ENCODE measurements at places on chromosomes 13 and 19.

DNA sequence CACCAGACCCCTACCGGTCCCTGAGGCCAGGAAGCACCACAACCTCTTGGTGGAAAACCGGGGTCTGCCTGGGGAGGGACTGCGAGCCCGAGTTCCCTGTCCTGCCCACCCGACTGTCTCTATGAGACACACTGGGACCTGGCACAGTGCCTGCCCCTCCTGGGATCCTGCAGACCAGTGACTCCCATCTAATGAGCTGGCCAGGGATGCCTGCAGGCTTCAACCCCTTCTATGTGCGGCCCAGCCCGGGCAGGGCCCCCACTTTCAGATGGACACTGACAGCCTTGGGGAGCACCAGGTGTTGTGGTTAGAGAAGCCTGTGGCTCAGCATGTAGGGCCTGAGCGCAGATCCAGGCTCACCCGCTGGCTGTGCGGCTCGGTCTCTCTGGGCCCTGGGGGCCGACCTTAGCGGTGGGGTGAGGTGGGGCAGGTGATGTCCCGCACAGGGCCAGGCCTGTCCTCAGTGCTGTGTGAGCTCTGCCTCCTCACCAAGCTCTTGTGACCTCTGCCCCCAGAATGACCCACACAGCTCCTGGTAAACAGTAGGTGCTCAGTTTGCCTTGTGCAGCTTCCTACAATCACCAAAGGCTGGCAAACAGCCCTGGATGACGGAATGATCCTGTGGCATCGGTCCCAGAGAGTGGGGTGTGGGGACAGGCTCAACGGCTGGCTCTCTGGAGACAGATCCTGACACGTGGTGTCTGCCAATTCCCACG lies 17.9 kb upstream of the CACTIN start:
- no peak for DNase-seq

GRCh38 chr19:33175156-33175782 lies 18.9 kb upstream of the LRP3 start:
- DNase-seq: no peak

GRCh38 chr13:99103536-99103935 lies 97.1 kb upstream of the UBAC2 start:
- DNase-seq: no peak

DNA sequence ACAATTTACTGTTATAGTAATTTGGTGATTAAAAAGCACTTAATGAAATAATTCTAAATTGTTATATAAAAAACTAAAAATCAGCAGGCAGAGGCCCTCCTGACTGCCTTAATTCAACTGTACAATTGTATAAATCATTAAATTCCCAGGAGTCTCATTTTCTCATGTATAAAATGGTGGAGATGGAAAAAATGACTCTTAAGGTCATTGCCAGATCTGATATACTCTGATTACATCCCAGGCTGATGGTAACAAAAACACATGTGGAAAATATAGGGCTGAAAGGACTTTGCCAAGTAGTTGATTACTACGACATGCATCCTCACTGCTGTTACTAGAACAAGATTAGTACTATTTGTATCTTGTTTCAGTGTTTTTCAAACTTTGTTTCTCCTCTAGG lies 1020.0 kb upstream of the SLC10A2 start:
- no peak for DNase-seq

DNA sequence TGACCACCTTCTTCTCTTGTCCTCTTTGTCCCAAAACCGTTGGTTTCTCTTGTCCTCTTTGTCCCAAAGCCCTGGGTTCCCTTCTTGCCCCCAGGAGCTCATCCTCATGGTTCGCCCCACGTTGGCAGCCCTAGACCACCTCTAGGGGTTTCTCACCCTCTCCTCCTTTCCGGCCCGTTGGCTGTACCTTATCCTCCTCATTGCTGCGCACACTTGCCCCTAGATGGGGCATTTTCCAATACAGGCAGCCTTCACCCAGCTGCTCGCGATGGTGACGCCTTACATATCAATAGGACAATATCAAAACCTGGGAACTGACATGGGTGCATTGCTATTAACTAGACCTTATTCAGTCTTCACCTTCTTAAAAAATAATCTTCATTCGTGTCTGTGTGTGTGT lies 86.5 kb downstream of the IPO5 start:
- DNase-seq: no peak

GRCh38 chr13:23868521-23868920 lies 20.7 kb downstream of the MIPEP start:
- DNase-seq: no peak

DNA sequence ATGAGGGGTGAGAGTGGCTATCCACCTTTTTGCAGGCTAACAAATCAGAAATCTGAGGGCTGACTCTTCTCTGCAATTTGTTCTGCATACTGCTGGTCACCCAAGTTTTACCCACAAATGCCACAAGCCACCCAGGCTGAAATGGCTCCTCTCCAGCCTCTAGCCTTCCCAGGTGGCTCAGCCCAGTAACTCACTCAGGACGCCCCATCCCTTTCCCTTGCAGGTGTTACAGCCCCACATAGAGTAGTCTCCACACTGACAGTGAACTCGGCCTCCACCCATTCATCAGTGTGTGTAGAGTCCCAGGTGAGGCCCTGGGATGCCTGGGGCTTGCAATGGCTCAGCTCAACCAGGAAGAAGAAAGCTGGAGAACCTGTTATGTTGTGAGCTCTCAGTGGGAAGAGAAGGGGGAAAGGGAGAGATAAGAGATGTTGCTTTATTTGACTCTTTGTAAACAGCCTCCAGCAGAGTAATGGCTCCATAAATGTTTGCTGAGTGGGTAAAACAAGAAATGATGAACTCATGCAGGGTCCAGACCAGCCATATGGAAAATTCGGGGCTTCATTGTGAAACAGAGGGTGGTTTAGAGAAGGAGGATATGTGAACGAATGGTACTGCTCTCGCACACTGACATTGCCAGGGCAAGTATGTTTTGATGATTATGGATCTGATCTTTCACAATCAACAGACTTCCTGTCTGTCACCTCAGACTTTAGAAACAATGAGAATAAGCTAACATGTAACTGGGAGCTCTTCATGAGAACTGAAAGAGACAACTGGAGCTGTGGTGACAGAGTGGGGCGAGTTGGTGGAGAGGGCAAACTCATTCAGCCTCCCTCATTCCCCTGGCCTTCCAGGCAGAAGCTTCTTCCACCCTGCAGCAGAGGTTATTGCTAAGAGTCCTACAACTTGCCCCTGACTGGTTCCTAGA lies 74.2 kb upstream of the RFC3 start:
- DNase-seq: peak; percentile 23

DNA sequence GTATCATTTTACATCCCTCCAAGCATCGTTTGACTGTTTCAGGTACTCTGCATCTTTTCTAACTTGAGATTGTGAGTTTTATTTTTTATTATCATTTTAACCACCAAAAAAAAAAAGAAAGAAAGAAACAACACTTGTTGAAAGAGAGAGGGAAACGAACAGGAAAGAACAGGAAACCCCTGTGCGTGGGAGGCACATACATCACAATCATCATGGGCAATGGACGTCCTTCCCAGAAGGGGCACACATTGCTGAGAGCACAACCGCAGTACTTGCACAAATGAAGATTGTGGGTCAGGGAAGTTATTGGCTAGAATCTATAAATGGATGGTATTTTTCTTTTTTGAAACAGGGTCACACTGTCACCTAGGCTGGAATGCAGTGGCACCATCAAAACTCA lies 1.7 kb downstream of the CLC start:
- DNase-seq: no peak

DNA sequence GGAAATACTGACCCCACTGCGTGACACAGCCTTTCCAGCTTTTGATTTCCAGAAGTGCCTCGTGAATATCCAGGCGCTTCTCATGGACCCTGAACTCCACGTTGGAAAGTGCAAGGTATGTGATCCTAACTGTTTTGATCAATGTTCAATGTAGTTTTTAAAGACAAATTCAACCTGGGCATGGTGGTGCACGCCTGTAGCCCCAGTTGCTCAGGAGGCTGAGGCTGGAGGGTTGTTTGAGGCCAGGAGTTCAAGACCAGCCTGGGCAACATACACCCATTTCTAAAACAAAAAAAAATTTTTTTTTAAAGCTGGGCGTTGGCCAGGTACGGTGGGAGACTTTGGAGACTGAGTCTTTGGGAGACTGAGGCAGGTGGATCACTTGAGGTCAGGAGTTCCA lies 31.3 kb downstream of the CATSPERD start:
- DNase-seq: no peak

- DNase-seq: no peak
Observed at GRCh38 chr19:19276851-19277250, 3.8 kb upstream of the TM6SF2 start.

GRCh38 chr19:47757617-47758442 lies 12.5 kb downstream of the NOP53 start:
- DNase-seq: no peak

- DNase-seq: no peak
Observed at GRCh38 chr13:106602178-106602577, 34.2 kb upstream of the ARGLU1 start.

- no peak for DNase-seq
Observed at GRCh38 chr19:55447421-55448174, 4.5 kb upstream of the SHISA7 start.

GRCh38 chr13:33053397-33054066 lies 37.3 kb downstream of the KL start:
- no peak for DNase-seq

- no peak for DNase-seq
Observed at GRCh38 chr13:50701469-50701868, 142.0 kb downstream of the DLEU7 start.

- DNase-seq: no peak
Observed at GRCh38 chr19:46692918-46693722, 23.8 kb downstream of the PRKD2 start.

DNA sequence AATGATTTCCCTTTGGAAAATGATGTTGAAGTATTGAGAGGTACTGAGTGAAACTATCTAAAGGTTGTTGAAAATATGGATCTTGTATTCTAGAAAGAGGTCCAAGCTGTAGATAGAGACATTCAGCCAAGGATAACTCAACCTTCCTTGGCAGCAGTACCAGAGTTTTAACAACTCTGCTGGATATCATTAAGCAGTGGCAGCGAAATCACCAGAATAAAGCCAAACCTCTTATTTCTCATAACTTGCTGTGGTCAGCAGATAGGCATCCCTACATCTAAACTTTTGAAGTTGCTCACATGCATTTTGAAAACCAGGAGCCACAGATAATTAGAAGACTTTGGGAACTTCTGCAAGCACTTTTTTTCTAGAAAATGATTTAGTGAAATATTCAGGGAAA lies 559.8 kb downstream of the IRS2 start:
- DNase-seq: no peak

DNA sequence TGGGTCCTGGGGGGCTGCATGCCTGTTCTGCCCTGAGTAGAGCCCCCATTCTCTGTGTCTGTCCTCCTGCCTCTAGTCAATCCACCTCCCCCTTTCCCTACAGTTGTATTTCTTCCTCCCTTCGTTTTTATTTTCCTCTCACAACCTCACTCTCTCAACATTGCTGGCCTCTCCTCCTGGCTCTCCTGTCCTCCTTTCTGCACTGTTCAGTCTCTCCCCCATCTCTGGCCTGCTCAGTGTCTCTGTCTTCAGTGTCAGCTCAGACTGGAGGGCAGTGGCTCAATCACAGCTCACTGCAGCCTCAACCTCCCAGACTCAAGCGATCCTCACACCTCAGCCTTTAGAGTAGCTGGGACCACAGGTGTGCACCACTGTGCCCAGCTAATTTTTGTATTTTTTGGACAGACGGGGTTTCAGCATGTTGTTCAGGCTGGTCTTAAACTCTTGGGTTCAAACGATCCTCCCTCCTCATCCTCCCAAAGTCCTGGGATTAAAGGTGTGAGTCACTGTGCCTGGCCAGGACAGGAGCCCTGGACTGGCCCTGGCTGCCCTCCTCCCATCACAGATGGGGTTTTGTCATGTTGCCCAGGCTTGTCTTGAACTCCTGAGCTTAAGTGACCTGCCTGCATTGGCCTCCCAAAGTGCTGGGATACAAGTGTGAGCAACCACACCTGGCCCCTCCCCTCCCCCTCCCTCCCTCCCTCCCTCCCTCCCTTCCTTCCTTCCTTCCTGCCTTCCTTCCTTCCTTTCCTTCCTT lies 32.0 kb upstream of the IGFL1 start:
- DNase-seq: no peak

DNA sequence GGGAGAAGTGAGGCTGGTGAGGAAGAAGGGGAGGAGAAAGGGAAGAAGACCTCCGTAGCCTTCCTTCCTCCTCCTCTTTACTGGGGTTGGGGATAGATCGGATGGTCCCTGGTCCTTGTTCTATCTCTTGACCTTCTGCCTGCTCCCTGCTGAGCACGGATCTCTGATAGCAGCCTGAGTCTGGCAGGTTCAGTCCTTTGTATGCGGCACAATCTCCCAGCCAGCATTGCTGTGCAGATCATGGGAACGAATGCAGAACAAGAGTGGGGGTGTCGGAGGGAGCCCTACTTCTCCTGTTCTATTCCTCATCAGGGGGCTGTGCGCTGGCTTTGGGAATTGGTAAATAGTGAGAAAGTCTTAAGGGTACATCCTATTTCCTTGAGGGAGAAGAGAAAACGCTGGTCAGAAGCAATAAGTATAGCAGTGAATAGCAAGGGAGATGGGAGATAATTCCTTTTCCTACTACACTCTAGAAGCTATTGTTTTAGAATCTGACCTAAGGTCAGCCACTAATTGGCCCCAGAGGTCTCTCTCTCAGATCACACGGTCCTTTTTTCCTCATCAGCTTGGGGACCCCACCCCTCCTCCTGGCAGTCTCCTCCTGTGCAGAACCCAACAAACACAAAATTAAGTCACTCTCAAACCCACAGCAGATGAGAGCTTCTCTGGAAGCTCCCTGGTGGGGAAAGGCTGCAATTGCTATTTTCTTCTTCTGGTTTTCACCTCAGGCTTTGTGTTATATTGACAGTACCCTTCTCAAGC lies 41.0 kb downstream of the KL start:
- DNase-seq: no peak

DNA sequence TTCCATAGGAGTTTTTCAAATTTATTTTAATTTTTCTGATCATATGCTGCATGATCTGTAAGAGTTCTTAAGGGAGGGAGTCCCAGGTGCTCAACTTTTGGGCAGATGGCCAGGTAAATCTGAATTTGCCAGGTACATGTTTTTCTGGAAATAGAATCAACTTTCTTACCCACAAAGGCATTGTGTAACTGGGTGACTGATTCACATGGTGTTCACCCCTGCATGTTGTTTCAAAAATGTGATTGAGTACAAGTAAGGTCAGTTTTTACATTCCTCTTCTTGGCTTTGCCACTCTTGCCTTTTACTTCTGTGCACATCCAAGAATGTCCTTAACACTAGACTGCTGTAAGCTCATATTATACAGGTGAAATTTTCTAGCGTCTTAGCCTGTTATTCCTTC lies 30.4 kb downstream of the RB1 start:
- no peak for DNase-seq

DNA sequence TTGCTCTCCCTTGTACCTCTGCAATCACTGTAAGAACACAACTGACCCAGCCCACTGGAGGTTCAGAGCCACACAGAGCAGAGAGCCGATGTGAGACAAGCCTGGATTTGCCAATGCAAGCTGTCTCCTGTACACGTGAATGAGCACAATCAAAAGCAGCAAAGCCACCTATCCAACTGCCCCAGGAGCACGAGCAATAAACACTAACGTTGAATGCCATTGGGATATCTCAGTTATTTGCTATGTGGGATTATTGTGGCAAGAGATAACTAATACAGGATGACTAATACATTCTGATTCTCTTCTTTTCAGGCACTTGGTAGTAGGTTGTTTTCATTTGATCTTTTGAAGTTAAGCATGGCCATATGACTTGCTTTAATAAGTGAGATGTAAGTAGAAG lies 85.2 kb upstream of the FAM216B start:
- no peak for DNase-seq
